Activated CD4-positive, alpha-beta T cell treated with anti-CD3 and anti-CD28 coated beads for 48 hours (primary cell): ENCODE measurements at places on chromosomes 1 and 21.
A peak's percentile ranks its signal among the peaks of the same experiment; 100 is the strongest.

DNA sequence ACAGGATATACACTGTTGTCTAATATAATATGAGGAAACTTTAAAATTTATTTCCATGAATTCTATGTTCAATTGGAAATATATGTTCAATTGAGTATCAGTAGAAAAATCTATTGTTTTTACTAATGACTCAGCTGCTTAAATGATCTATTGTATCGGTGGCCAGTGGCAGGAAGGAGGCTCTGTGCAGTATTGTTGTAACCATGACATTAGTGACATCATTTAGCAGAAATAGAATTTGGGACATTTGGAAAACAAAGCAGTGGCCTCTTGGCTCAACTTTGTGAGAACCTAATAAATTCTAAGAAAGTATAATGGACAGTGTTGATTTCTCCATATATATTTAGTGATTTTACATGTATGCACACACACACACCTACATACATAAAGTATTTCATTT lies 257.4 kb downstream of the PDE4B start:
- DNase-seq: no peak

GRCh38 chr21:42645211-42646075 lies 8.0 kb upstream of the PDE9A start:
- DNase-seq: no peak

GRCh38 chr21:46486481-46487126 lies 27.9 kb downstream of the DIP2A start:
- no peak for DNase-seq

- DNase-seq: no peak
These were observed 3.1 kb upstream of the TEKT2 start for GRCh38 chr1:36080801-36081200.

GRCh38 chr1:185348296-185348695 lies 31.3 kb upstream of the IVNS1ABP start:
- no peak for DNase-seq

DNA sequence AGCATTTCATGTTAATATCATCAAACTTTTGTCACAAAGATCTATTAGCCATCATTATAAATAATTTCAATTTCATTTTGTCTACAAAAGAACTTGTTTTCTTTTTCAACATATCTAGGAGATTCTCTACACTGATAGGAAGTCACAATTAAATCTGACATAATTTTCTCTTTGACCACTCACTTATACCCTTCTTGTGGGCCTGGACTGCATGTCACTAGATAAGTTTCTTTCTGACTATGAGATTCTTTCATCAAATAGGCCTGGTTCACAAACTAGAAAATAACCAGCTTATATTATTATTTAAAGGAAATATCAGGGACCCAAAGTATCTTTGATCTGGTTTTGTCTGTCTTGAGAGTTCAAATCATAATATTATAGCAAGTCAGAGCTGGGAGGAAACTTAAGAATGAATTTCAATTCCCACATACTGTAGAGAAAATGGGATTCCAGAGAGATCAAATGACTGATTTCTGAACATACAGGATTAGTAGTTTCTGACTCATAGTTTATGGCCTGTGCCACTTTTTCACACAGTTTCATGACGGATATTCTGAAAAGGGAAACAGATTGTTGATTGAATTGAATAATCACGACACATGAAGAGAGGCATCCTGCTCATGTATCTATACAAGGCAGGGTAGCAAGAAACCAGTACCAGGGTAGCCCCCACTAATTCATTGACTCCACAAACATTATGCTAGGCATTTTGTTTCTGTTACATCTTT lies 355.8 kb downstream of the GPATCH2 start:
- no peak for DNase-seq

DNA sequence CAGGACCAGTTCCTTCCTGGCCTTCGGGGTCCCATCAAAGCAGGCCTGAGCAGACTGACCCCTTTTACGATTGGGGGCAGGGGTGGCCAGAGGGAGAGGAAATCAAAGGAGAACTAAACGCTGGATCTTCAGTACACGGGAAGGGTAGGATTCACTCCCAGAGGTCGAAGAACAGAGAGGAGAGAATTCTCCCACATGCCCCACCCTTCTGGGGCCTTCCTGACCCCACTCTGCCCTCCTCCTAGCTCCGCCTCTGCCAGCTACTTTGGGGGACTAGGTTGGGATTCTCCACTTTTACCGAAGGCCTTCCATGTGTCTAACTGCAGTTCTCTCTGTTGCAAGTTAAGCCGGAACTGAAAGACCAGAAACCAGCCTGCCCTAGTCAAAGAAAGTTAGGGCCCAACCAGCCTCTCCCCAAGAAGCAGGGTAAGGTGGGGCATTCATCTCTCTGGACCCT lies 654 bp upstream of the ARHGEF2 start:
- DNase-seq: no peak

- DNase-seq: no peak
These were observed 16.9 kb downstream of the METTL13 start for GRCh38 chr1:171798311-171798710.

- no peak for DNase-seq
These were observed 1194.6 kb downstream of the NCAM2 start for GRCh38 chr21:22192766-22193165.

DNA sequence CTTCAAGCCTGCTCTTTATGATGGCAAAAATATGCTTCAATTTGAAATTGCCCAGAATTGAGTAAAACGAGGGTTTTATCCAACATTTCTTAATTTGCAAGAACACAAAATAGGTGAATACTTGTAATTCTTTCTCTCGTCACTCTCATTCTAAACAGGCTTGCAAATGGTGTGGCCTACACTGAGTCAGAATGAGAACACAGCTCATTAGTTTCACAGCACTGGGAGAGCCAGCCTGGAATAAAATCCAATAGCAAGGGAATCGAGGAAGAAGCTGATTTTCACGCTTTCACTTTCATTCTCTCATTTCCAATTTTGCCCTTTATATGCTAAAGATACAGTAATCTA lies 537.5 kb downstream of the LTN1 start:
- DNase-seq: no peak

DNA sequence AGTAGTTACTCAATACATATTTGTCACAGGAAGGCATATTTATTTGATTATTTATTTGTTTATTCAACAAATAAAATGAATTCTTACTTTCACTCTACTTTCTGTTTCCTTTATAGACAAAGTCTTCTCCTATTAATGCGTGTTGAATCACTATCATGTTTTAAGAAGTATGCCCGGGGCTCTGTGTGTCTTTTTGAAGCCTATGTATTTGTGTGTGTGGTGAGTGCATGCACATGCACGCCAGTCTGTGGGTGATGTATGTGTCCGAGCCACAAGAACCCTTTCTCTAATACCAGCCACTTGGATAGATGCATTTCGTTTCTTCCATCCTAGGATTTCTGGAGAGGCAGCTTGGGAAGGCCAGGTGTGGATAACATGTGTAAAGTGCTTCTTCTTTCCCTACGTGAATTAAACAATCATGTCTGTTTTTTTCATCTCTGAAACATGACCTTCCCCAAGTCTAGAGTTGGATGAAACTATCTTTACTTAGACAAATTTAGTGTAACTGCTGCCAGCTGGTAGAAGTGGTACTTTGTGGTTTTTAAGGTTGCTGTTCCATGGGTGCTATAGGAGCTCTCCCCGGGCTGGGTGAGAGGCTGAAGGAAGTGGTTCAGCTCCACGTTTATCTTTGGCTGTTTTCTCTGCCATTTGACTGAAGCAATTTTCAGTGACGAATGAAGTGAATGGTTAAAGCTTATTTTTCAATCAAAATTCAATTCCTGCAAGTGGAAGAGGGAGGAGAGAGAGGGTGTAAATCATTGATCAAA lies 46.8 kb upstream of the PPM1J start:
- no peak for DNase-seq

DNA sequence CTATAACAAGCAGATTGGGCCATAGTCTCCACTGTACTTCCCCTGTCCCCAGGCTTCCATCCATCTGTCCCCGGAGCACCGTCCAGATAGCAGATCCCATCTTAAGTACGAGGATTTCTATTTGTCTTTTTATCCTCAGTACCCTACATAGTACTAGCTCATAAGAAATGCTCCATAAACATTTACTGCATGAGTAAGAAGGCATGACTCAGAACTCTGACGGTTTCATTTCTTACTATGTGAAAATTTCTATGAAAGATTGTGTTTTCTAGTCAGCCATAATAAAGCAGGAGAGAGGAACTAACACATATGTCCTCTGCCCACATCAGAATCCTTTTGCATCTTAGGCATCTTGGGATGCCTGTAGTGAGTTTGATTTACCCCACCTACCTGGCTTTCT lies 49.5 kb downstream of the CHD1L start:
- DNase-seq: no peak

DNA sequence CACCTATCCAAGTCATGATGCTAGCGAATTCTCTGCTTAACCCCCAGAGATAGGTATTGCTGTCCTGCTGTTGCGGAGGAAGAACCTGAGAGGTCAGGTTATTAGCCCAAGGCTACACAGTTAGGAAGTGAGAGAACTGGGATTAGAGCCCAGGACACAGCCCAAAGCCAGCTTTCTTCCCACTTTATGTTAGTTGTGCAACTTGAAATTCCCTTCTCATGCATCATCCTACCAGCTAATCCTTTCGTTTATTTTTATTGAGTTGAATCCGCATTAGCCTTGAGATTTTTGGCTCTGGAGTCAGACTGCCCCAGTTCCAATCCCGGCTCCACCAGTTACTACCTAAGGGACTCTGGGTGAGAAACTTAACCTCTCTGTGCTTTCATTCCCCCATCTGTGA lies 65.4 kb downstream of the PLEKHA6 start:
- no peak for DNase-seq

DNA sequence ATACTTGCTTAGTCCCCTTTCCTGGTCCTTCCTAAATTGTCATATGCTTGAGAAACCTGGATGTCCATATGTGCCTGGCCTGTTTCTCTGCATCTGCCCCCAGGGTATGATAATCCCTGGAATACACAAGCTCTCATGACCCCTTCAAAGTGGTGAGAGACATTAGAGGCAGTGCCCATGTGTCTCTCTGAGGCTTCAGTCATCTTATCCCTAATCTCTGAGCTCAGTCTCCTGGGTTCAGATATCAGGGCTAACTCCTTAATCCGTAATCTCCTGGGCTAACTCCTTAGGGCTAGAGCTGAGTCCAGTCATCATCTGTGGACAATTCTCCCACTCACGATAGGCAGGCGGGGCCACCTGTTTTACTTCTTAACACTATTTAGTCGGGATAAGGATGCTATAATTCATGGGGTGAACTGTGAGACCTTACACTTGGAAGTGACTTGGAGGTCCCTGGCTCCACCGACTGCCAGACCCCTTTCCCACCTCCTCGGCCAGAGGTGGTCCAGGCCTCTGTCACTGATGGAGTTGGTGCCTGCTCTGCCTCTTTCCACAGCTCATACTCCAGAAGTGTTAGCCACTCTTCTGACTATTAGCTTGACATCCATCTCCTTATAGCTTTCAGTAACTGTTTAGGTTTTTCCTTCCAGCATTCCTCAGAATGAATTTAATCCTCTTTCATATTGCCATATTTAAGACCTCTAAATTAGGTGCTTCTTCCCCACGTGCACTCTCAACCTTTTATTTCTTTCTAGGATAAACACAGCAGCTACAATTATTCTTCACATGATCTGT lies 22.7 kb downstream of the CCN1 start:
- no peak for DNase-seq

DNA sequence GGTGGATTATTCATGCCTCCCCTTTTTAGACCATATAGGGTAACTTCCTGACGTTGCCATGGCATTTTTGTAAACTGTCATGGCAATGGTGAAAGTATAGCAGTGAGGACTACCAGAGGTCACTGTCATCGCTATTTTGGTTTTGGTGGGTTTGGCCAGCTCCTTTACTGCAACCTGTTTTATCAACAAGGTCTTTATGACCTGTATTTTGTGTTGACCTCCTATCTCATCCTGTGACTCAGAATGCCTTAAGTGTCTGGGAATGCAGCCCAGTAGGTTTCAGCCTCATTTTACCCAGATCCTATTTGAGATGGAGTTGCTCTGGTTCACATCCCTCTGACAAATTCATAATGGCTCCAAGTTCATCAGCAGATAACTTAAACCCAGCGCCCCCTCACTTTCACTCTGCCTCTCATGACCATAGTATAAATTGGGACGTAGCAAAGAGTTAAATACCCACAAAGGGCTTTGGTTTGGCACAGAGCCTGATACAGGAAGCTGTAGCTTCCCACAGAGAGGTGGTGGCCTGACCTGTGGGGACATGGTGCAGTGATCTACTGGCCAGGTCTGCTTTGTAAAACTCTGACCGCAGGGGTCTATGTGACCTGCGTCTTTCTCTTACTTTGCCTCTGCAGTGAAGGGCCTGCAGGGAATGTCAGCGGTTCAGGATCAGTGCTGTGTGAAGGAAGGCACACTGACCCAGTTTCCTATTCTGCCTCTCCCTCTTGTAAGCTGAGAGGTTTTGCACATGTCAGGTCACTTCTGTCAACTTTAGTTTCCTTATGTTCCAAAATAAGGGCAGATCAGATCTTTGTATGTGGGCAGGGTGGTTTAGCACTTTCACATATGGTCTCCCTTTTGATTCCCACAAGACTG lies 78.1 kb upstream of the ZNF644 start:
- DNase-seq: peak; percentile 11

DNA sequence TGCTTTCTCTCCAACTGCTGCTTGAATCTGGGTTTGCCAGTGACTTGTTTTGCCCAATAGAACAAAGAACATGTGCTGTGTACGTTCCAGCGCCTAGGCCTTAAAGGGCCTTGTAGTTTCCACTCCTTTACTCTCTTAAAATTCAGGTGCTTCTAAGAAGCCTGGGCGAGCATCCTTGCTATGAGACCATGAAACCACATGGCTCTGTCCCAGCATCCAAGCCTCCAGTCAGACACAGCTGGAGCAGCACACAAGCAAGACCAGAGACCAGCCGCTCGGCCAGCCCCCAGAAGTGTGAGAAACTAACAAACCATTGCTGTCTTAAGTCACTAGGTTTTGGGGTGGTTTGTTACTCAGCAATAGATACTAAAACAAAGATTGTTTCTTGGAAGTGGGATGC lies 15.1 kb downstream of the PLEKHO1 start:
- DNase-seq: no peak

- DNase-seq: no peak
These were observed 17.5 kb downstream of the KPNA6 start for GRCh38 chr1:32125313-32125712.

DNA sequence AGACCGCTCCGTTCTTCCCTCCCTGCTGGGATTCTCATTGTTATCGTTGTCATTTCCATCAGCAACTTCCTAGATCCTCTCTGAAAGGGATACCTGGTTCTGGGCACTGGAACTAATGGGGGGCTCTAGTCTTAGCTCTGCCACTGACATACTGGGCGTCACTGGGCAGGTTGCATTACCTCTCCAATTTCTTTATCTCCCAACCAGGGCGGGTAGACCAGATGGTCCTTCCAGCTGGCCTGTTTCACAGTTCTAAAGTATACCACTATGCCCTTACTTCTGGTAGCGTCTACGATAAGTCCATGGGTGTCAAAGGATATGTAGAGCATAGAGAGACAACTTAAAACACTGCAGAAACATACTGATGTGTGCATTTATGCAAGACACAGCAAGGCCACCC lies 1.4 kb downstream of the GPR37L1 start:
- DNase-seq: no peak

DNA sequence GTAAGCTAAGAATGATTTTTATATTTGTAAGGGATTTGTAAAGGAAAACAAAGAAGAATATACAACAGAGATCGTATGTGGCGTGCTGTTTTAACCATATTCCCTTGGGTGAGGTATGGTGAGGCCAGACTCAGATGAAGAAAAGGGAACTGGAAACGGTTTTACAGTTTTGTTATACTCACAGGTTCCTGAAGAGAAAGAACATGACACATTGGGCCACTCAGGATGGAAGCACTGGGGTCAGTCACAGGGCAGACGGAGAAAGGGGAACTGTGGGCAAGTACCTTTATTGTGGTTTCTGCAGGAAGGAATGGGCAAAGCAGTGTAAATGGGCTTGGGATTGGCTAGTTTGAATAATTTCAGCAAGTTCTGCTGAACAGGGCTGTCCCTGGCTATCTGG lies 177.4 kb downstream of the LBR start:
- no peak for DNase-seq
